ENCODE measurements at places on chromosomes 4 and X. TPM values are rescaled to one million over a fixed set of nuclear protein-coding genes. Genes with fewer than 3 reads are reported as not detected.

Gene S100G
- not detected for polyA plus RNA-seq

DNA sequence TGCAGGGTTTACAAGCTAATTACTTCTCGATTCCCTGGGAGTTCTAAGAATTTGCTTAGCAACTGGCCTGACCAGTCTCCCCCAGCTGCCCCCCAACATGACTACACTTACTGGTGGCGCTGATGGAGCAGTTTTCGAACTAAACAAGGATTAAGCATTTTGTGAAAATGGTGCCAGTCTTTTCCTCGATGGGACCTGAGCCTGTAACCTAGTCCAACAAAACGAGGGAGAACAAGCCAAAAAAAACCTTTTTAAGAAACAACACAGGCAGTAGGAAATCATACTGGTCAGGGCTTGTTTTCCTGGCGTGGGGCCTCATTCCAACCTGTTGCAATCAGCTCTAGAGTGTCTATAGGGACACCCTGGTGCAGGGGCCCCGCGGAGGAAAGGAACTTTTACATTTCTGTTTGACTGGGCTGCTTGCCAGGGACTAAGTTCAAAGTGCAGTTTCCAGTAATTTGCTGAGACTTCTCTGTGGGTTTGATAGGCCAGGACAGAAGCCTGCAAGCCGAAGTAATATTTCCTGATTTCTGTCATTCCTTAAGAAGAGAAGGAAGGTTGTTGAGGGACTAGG is 158.7 kb downstream of the SPRY1 start:
- peak; percentile 85 for DNase-seq

Gene HGFAC
- 0.73 TPM for polyA plus RNA-seq

Gene DUSP21
- polyA plus RNA-seq, result not detected

GRCh38 chr4:123709336-123709735 is 312.7 kb downstream of the SPRY1 start:
- DNase-seq, result peak; percentile 20

- no peak for DNase-seq
These were observed 72.4 kb downstream of the DCLK2 start for GRCh38 chr4:150150629-150151062.

Measured in heart left ventricle (tissue), 16 donors.